ENCODE measurements at places on chromosomes 16 and 17. TPM values are rescaled to one million over a fixed set of nuclear protein-coding genes. Genes with fewer than 3 reads are reported as not detected.

GRCh38 chr16:68091380-68092261, 6.5 kb downstream of the NFATC3 start:
- H3K4me3 ChIP-seq: no peak overlapping the region
- peak; percentile 52 for DNase-seq
- no peaks in the 10 kb centered on the region for H3K27me3 ChIP-seq
- H3K4me1 ChIP-seq: no peaks in the 10 kb centered on the region

DNA sequence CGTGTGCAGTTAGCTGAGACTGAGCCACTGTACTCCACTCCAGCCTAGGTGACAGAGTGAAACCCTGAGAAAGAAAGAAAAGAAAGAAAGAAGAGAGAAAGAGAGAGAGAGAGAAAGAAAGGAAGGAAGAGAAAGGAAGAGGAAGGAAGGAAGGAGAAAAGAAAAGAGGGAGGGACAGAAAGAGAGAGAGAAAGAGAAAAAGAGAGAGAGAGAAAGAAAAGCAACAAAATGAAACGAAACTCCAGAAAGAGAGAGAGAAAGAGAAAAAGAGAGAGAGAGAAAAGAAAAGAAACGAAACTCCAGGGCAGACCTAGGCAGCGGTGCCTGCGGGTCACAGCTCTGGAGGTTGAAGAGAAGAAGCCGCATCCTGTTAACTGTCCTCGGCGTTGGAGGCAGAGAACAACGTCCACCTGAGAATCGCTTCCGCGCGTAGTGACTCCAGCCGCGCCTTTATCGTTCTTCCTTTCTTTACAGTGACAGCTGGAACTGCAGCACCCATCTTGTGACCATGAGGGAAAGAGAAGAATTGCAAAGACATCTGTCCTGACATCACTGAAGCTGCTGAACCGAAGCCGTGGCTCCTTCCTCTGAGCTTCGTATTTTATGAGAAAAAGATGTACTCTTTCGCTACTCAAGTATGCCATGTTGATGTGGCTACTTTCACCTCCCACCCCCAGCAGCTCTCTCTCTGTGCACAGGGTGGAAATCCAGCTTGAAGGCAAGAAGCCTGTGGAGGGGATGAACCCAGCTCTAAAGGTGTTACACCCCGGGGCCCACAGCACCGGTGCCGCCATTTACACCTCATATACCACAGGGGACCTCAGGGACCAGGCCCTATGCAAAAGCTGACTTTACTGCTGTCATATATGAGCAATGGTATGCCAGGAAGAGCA, 56.9 kb upstream of the DOC2B start:
- H3K27me3 ChIP-seq: no peaks in the 10 kb centered on the region
- H3K4me3 ChIP-seq: no peak overlapping the region
- no peaks in the 10 kb centered on the region for H3K4me1 ChIP-seq

GRCh38 chr16:70746708-70747424, 54.1 kb downstream of the VAC14 start:
- H3K4me1 ChIP-seq: peaks cover 38% of the 10 kb centered on the region
- H3K36me3 ChIP-seq: no peaks in the 10 kb centered on the region
- no peak overlapping the region for H3K4me3 ChIP-seq
- H3K27me3 ChIP-seq: no peaks in the 10 kb centered on the region

DNA sequence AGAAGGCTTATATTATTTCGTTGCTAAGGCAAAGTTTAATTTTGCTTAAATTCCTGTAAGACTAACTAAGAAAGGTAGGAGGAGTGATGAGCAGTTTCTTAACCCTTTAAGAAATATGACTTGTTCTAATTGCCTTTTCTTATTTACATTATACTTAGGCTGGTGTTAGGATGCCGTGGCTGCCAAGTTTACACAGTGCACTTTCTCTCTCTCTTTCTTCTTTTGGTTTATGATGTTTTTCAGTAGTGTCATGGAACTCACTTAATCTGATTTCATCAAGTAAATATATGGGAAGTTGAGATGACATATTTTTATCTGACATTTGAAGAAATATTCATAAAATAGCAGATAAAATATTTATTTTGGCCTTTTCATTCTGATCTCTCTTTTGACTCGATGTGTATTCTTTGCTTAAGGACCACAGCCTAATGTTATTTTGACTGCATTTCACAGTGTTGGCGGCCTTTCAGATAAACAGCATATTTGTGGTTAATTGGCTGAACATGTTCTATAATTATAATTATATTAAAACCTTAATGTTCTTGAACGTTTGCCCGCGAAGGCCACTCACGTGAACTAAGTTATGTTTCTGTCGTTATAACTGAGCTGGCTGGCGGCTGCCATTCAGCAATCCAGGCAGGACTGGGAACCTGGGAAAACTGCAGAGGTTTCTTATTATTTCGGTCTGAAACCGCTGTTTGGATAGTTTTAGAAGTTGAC, 191.6 kb downstream of the WWOX start:
- H3K27me3 ChIP-seq: no peaks in the 10 kb centered on the region
- no peaks in the 10 kb centered on the region for H3K36me3 ChIP-seq
- H3K4me3 ChIP-seq: no peak overlapping the region
- H3K27ac ChIP-seq: no peak overlapping the region

DNA sequence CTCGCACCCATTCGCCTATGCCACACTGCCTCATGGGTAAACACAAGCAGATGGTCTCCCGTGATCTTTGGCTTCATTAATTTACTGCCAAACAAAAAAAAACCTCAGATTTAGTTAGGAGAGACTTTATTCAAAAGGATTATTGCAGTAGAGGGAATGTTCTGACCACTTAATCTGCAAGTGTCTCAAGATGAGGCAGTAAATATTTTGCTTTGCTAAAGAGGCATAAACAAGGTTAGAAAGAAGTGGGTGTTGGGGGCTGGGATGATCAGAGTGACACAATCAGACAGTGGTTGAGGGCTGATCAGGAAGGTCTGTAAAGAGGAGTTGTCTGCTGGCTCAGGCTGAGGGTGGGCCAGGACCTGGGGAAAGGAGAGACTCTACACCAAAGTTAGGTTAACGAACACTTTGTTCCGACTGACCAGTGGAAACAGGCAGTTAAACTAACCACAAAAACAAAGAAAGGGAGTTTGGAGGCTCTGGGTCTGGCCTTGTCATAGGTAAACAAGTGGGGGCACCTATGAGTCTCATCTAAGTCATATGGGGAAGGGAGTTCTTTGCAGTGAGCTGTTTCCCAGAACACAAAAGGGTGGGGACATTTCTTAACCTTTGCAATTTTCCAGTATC, 28.5 kb downstream of the HSD17B2 start:
- DNase-seq: no peak
- H3K27me3 ChIP-seq: no peaks in the 10 kb centered on the region
- no peak overlapping the region for H3K4me3 ChIP-seq
- H3K36me3 ChIP-seq: no peaks in the 10 kb centered on the region
- H3K4me1 ChIP-seq: no peaks in the 10 kb centered on the region
- H3K27ac ChIP-seq: no peak overlapping the region

- no peaks in the 10 kb centered on the region for H3K36me3 ChIP-seq
- peaks cover 8% of the 10 kb centered on the region for H3K4me1 ChIP-seq
- no peak overlapping the region for H3K4me3 ChIP-seq
- H3K27ac ChIP-seq: no peak overlapping the region
- H3K27me3 ChIP-seq: no peaks in the 10 kb centered on the region
- no peak for DNase-seq
These were observed 43.0 kb downstream of the MYO18A start for GRCh38 chr17:29136998-29137730.

DNA sequence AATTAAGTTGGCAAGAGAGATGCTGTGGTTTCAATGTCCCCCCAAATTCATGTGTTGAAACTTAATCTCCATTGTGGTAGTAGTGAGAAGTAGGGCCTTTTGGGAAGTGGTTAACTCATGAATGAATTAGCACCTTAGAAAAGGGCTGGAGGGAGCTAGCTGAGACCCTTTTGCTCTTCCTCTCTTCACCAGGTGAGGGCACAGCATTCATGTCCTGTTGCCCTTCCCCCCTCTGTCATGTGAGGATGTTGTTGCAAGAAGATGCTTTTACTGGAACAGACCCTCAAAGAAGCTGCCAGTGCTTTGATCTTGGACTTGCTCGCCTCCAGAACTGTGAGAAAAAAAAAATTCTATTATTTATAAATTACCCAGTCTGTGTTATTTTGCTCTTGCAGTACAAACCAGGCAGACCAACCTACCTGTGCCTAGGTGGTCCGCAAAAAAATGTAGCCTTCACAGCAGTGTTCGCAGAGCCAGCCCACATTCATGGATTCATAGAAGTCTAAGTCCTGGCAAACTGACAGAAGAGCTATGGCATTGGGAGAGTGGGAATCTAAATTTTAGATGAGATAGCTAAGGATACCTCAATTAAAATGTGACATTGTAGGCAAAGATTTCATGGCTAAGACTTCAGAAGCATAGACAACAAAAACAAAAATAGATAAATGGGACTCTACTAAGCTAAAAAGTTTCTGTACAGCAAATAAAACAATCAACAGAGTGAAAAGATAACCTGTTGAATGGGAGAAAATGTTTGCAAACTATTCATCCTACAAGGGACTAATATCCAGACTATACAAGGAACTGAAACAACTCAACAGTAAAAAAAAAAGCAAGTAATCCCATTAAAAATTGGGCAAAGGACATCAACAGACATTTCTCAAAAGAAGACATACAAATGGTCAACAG, 32.0 kb upstream of the ABCA5 start:
- H3K27ac ChIP-seq: no peak overlapping the region
- no peak overlapping the region for H3K4me3 ChIP-seq
- H3K4me1 ChIP-seq: no peaks in the 10 kb centered on the region
- H3K27me3 ChIP-seq: no peaks in the 10 kb centered on the region
- no peaks in the 10 kb centered on the region for H3K36me3 ChIP-seq

DNA sequence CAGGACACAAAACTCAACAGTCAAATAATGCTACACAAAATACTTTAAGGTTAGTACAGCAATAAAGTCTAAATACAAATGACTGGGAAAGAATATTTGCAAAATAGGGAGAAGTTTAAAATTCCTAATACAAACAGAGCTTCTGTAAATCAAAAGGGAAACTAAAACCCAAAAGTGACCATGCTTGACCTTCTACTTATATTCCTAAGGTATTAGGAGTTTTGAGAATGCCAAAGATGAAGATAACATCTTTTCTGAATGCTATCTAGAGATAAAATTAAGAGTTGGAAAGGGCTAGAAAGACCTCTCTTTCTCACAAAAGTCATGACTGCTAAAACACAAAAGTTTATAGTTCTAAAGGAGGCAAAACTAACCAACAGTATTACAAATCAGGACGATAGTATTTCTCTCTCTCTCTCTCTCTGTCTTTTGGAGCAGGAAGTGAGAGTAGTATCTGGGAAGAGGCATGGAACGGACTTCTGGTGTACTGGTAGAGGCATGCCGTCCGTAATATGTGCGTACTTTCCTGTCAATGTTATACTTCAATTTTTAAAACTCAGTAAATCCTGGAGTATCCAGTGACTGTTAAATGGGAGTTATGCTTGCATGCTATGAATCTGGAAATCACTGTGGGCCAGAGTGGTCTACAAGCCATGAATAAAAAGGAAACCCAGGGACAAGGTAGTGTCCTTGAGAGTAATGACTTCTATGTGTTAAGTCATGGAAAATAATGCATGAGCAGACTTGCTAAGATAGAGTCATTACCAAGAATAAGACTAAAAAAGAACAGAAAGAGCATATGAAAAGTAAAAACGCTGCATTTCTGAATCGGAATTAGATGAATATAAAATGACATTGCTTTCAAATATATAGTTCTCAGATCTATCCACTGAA, 49.7 kb upstream of the ANKFY1 start:
- no peaks in the 10 kb centered on the region for H3K27me3 ChIP-seq
- H3K4me1 ChIP-seq: peaks cover 13% of the 10 kb centered on the region
- H3K27ac ChIP-seq: no peak overlapping the region
- DNase-seq: no peak

DNA sequence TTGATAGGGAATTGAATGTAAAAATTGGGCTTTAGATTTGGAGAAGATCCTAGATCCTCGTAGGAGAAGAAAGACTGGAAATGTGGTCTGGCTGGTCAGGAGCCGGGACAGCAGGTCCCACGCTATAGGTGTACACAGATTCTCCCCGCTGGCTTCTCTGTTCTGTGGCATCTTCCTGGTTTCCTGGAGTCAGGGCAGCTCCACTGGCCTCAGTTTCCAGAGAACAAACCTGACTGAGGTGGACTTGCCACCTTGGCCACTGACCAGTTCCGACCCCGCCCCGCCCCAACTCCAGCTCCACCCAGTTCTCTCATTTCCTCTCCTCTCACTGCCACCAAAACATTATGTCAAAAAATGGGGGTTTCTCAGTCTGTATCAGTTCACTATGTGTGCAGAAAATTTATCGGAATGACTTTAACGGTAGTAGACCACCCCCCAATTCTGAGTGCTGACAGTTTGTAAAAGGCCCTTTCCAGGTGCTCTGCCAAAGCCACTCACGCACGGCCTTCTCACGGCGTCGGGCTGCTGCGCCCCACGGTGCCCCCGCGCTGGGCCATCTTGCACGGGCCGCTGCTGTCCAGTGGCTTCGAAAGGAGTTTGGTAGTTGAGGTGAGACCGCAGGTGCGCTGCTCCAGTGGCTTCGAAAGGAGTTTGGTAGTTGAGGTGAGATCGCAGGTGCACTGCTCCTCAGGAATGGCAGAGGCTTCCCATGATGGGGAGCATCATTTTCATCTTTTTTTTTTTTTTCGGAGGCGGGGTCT, 161.4 kb upstream of the CHMP6 start:
- no peak for DNase-seq
- no peaks in the 10 kb centered on the region for H3K4me1 ChIP-seq
- H3K27ac ChIP-seq: no peak overlapping the region

- H3K27me3 ChIP-seq: no peaks in the 10 kb centered on the region
- peak; percentile 37 for DNase-seq
- no peaks in the 10 kb centered on the region for H3K36me3 ChIP-seq
- no peak overlapping the region for H3K27ac ChIP-seq
These were observed 2.9 kb upstream of the DEF8 start for GRCh38 chr16:89945654-89946053.

GRCh38 chr16:78323315-78323714, 223.9 kb downstream of the WWOX start:
- DNase-seq: no peak
- H3K27me3 ChIP-seq: no peaks in the 10 kb centered on the region
- no peak overlapping the region for H3K4me3 ChIP-seq
- H3K4me1 ChIP-seq: no peaks in the 10 kb centered on the region

GRCh38 chr17:47099451-47099986, 89.6 kb downstream of the CDC27 start:
- H3K36me3 ChIP-seq: no peaks in the 10 kb centered on the region
- H3K4me1 ChIP-seq: no peaks in the 10 kb centered on the region
- H3K4me3 ChIP-seq: peak overlapping the region; percentile 98
- H3K27me3 ChIP-seq: no peaks in the 10 kb centered on the region
- H3K27ac ChIP-seq: peak overlapping the region; percentile 76

DNA sequence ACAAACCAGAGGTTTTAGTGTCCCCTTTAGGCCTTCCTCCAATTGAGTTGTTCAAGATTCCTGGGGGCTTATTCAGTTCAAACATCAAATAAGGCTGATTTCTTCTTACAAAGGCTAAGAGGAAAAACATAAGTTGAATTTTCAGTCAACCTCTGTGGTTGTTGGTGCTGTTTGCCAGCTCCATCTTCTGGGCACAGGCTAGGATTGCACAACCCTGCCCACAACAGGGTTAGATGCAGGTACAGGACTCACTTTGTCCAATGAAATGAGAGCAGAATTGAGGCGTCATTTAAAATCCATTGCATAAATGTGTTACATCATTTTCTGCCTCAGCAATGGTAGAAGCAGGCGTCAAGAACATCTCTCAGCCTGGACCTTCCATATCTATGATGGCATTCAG, 173.3 kb downstream of the PMP22 start:
- H3K36me3 ChIP-seq: no peaks in the 10 kb centered on the region
- no peaks in the 10 kb centered on the region for H3K4me1 ChIP-seq
- H3K27me3 ChIP-seq: no peaks in the 10 kb centered on the region
- H3K4me3 ChIP-seq: no peak overlapping the region
- no peak for DNase-seq
- H3K27ac ChIP-seq: no peak overlapping the region

The SARM1 gene
- 21.4 TPM for total RNA-seq

The CCL16 gene
- total RNA-seq: not detected

The TAT gene
- not detected for total RNA-seq

The KRTAP9-8 gene
- not detected for total RNA-seq

The ESRP2 gene
- total RNA-seq: 24.5 TPM
